ENCODE measurements at places on chromosomes 16 and 17.
A peak's percentile ranks its signal among the peaks of the same experiment; 100 is the strongest.

DNA sequence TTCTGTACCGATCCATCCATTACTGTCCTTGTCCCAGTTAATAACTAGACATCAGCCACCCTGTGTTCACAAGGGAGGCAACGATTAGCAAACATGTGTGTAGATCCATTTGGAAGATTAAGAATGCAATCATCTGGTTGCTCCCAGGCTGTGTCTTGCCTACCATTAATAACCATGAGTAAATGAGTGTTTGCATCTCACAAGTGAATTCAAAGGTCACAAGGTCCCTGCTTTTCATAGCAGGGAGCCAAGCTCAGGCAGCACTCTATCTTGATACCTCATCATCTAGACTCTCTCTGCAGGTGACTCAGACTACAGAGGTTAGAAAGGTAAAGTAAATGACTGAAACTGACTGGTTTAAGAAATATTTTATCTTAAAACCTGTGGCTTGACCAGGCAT is 25.3 kb downstream of the VWA3A start:
- DNase-seq = no peak

GRCh38 chr17:45228763-45229539 is 7.3 kb downstream of the FMNL1 start:
- peak; percentile 88 for DNase-seq

GRCh38 chr16:29806099-29806579 is at the start of gene MAZ:
Gene MAZ, plus strand, starts transcription at chr16:29806529. Its CDS starts 173 bp downstream, at chr16:29806702.
- DNase-seq = no peak

DNA sequence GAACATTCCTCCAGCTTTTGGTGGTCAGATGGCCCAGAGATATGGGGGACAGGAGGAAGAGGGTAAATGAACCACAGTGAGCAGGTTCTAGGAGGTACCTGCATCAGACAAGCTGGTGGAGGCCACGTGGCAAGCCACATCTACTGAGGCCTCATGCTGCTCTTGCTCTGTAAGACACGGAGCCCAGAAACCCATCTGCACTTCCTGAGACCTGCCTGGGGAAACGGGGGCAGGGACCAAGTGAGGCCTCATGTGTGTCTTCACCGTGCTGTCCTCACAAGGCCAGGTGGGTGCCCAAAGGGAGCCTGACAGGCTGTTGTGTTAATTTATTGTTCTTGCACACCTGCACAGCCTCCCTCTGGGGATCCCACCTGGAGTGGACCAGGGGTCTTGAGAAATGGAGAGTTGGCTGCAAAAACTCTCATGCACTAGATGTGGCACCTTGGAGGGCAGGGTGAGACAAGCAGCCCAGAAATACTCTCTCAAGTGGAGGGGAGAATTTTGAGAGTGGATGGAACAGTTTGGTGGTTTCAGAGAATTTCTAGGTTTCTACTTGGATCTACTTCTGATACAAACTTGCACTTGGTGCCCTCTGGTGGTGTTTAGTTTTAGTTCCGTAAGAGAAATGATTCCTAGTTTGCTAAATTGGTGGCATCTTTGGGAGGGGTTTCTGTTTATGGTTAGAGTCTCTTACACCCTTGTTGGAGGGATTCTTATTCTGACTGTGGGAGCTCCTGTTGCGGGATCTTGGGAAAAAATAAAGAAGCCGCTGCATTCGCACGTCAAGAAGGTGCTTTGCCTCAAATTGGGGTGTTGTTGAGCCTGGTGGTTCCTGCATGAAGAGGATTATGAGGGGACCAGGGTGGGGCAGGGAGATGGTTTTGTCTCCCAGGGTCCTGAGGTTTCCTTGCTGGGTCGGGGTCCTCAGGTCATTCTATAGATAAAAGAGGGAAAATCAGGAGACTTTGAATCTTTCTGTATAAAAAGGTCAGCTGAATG is 47.5 kb downstream of the SLC6A2 start:
- no peak for DNase-seq

DNA sequence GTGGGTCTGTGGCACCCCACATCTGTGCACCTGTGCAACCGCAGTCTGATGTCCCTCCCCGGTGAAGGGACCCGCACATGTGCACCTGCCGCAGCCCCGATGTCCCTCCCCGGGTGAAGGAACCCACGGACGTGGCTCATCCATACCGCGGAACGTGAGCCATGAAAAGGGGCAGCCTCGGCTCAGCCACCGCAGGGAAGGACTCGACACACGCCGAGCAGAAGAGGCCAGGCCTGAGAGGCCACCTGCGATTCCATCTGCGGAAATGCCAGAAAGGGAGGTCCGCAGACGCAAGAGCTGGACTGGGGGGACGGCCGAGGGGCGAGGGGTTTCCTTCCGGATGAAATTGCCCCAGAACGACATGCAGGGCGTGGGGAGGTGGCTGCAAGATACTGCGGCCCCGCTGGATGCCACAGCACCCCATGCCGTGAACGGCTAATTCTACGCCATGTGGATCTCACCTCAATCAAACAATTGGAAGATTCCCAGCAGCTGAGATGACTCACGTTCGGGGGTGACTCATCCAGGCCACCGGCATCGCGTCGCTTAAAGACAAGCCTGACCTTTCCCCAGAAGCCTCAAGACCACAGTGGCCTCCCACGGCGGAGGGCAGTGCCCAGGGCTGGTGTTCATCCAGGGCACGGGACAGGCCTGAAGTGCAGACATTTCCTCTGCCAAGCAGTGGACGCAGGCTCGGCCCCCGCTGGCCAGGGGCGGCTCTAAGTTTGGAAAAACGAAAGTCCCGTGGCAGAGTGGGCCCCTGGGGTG is 21.0 kb downstream of the SOX8 start:
- DNase-seq = peak; percentile 59

- DNase-seq = no peak
Measured at GRCh38 chr16:82454566-82454965, 172.2 kb upstream of the CDH13 start.

DNA sequence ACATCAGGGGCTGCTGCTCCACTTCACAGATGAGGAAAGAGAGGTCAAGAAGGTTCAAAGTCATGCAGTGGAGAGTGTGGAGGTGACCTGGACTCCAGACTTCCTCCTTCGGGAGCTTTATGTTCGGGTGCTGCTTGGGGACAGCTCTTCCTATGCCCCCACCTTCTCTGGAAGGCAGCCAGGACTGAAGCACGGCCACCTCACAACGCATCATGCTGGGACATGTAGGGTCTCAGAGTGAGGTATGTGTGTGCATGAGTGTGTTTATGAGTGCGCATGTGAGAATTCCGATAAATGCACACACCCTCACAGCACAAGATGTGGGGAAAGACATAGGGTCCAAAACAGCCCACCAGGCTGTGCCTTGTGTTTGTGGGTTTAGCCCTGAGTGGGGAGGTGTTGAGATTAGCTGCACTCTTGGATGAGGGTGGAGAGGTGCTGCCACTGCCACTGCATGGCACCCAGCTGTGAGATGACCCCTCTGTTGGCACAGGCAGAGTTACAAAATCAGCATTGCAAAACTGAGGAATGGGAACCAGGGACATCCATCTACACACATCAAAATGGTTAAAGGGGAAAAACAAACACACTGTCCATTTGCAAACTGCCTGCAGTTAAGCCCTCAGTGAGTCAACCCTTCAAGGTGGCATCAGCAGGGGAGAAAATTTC is 367.4 kb downstream of the SEC14L1 start:
- no peak for DNase-seq

- DNase-seq = no peak
Measured at GRCh38 chr16:83579436-83579835, 228.3 kb upstream of the HSBP1 start.

DNA sequence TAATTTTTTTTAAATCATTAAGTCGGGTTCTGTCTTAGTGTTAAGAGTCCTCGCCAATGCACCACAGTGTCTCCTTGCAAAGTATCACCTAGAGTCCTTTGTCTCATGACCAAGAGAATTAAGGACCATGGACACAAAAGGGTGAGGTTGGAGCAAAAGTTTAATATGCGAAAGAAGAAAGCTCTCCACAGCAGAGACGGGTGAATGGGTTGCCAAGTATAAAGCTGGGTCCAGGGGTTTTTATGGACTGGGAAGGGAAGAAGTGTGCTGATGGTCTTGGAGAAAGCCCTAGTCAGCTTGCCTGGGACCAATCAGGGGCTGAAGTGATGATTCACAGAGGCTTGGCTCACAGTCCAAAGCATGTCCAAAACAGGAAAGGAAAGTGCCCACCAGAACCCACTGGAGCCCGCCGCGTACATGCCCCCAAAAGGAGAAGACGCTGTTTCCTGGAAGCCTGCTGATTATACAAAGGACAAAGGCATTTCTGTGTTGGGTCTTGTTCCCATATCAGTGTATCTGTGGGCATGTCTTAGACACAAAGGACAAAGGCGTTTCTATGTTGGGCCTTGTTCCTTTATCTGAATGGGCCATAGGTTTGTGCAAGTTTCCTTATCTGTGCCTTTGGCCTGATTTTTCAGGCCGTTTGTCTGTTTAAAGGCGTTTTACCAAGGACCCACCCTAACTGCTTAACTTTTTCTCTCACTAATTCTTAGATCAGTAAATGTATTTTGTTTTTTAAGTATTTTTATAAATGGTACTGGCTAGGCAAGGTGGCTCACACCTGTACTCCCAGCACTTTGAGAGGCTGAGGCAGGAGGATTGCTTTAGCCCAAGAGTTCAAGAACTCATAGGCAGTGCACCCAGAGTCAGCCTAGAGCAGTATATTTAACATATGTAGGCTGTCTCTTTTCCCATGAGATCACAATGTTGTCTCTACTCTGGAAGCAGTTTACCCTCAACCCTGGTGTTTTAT is 28.7 kb upstream of the ATF7IP2 start:
- DNase-seq = no peak

- no peak for DNase-seq
Measured at GRCh38 chr16:77331802-77332586, 102.8 kb downstream of the ADAMTS18 start.

Measured in activated CD8-positive, alpha-beta memory T cell treated with anti-CD3 and anti-CD28 coated beads for 1 hour (primary cell).